Inflammatory macrophage treated with lipopolysaccharide for 4 hours (primary cell): ENCODE measurements at places on chromosomes 12 and 14.

- no peak for DNase-seq
Observed at GRCh38 chr12:6962285-6963015, 8.0 kb downstream of the PHB2 start.

GRCh38 chr12:15808652-15809051 is 19.5 kb upstream of the EPS8 start:
- DNase-seq, result no peak

DNA sequence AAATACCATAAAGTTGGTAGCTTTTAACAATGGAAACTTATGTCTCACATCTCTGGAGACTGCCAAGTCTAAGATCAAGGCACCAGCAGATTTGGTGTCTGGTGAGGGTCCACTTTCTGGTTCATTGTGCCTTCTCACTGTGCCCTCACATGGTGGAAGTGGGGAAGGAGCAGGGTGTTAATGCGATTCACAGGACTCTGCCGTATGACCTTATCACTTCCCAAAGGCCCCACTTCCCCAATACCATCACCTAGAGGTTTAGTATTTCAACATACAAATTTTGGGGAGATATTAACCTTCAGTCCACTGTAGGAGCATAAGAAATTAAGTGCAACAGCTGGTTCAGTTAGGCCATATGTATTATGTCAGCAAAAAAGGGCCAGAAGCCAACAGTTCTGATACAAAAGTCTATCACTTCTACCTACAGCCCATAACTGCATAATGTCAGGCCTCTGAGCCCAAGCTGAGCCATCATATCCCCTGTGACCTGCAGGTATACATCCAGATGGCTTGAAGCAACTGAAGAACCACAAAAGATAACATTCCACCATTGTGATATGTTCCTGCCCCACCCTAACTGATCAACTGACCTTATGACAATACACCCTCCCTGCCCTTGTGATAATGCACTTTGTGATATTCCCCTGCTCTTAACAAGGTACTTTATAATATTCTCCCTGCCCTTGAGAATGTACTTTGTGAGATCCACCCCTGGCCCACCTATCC is 24.7 kb downstream of the DDHD1 start:
- no peak for DNase-seq

- DNase-seq, result no peak
Observed at GRCh38 chr14:22773162-22774010, 6.9 kb downstream of the OXA1L start.

GRCh38 chr14:45089813-45090212 is 5.9 kb downstream of the PRPF39 start:
- peak; percentile 31 for DNase-seq

GRCh38 chr12:109069307-109070271 is 17.2 kb downstream of the USP30 start:
- no peak for DNase-seq

DNA sequence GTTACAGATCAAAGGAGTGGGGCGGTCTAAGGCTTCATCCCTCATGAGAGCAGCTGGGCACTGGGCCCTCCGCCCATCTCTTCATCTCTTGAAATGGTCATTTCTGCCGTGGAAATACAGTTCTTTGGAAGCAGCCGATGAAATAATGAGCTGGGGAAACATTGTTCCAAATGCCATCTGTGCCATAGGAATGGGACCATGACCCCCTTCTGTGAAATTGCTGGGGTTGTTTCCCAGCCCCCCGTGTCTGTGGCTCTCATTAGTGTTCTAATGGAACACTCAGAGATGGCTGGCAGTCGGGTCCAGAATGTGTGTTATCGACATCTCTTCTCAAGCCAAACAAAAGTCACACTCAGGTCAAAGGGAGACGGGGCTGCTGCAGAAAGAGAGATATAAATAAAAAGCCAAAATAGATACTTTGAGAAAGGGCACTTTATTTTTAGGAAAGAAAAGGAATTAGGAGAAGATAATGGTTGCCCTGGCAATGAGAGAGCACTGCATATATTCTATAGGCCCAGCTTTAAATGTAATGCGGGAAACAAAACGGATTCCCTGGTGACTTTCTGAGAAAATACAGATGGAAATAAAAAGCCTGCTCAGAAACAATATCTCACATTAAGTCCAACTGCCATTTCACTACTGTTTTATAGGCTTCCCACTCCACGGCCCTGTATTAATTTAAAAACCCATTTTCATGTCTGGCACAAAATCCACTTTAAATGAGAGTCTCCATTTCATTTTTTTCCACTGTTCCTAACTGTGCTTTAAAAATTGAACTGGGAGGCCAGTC is 107.1 kb downstream of the TTC8 start:
- no peak for DNase-seq

GRCh38 chr12:18939051-18939450 is 190.5 kb upstream of the PLEKHA5 start:
- DNase-seq, result no peak

DNA sequence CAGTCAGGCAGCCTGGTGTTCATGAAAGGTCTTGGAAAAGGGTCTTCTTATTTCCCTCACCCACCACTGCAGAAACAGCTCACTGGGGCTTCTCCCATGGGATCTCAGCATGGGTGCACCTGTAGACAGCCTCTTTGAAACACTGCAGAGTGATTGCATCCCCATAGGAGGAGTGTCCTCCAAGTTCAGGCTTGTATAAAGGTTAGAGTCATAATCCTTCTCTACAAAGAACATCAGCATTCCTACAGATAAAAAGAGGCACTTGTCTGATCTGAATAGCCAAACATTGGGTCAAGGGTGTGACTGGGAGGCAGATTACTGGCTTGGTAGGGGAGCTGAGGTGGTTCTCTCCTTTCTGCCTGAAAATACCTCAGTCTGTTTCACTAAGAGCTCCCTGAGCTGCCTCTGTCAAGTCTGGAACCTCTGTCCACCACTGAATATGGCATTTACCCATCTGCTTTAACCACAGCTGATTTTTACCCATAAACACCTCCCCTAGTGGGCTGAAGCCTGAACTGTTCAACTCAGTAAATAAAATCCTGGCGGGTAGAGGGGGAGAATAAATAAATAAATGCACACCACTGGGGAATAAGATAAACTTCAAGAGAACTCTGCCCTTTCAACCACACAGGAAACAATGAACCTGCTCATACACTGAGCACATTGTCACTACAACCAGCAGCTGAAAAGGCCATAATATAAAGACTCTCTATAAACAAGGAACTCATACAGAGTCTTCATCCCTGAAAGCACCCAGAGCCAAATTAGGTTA is 120.7 kb upstream of the SCAF11 start:
- no peak for DNase-seq

DNA sequence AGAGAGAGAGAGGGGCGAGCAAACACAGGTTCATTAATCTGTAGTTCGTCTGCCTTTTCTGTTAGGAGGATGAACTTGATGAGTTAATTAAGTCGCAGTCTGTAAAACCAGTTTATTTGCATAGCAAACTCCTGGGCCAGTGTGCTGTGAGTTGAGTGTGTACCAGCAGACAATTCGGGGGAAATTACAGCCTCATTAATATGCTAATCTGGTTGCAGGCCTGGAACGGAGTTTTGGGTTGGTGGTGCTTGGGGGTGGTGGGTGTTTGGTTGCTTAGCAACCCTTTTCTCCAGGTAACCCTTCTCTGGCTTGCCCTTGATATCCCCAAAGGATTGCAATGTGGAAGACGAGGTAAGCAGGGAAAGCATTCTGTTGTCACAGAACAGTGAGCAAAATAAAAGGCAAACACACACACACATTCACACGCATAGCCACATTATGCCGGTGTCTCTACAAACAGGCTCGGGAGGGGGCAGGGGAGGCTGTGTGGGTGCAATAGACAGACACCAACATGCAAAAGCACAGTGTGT is 29.2 kb upstream of the LHX5 start:
- DNase-seq, result no peak

GRCh38 chr14:91258011-91258618 is 13.6 kb upstream of the GPR68 start:
- peak; percentile 42 for DNase-seq

DNA sequence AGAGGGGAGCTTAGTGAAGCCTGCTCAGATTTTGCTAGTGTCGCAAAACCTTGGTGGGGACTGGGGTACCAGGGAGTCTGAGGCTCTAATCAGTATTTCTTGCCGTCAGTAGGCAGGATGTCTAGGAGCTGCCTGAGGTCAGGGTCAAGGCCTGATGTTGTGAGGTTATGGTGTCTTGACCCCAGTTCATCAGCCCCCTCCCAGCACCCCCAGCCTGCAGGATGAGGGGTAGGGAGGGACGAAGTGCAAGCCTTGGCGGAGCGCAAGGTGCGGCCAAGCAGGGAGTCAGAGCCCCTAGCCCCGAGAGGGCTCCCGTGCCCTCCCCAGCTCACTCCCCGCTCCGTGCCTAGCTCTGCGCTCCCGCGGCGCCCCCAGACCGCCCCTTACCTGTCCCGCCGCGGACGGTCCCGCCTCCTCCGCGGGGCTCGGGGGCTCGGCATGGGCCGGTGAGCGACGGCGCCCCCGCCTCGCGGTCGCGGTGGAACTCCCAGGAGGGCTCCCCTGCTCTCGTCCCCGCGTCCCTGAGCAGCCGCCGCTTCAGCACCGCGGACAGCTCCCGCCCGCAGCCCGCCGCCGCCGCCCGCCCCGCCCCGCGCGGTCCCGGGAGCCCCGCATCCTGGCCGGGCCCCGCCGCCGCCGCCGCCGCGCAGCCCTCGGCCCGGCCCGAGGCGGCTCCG is 347 bp downstream of the SYNDIG1L start:
- no peak for DNase-seq

DNA sequence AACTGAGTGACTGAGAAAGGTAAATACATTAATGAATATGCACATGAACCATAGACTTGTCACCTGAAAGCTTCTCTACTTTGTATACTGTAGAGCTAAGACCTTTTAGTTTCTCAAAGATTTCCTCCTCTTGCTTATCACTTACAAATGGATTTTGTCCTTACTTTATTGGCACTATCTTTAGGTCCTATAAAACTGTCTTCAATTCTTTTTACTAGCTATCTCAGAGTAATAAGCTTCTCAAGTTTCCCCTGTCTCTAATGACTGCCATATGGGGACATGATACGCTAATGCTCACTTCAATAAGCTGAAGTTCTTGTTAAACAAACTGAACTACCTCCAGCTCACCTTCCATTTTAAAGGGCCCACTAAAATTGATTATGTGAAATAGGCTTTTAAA is 468.2 kb upstream of the CCDC196 start:
- no peak for DNase-seq

DNA sequence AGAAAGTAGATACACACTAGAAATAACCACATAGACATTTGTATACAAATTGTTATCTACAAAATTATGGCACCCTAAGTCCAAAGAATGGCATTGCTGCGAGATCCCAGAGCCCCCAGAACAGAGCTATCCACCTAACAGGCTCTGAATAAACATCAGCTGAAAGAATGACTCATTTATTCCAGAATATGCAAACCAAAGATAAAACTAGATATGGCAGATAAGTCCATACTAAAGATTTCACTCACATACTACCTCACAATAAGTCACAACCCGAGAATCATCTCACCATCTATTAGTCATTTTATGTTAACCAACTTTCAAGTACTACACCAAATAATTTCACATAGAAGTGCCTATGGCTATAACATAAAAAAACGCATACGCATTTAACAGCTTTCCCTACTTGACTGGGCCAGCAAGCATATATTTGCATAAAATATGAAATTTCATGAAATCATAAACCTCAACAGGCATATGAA is 5.6 kb downstream of the CNIH1 start:
- no peak for DNase-seq

- DNase-seq, result no peak
Observed at GRCh38 chr14:30681752-30682355, 59.7 kb downstream of the SCFD1 start.

DNA sequence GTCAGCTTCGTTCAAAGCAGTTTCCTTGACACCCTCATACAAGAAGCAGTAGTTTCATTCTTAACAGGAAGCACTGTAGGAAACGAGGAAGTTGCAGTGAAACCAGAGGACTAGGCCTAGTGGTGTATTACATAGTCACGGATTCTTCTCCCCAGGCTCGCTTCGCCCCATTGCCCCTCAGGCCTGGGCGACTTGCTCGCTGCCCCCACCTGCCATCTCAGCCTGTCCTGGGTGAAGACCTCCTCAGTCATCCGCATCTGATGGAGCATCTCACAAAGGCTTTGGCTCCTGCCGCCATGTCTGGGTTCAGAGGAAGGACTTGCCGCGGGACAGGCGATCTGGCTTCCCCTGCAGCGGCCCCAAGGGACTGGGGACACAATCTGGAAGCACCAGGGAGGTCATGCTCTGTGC is 93.5 kb downstream of the LMNTD1 start:
- DNase-seq, result peak; percentile 72

- peak; percentile 10 for DNase-seq
Observed at GRCh38 chr14:91399868-91400640, 17.6 kb downstream of the CCDC88C start.

DNA sequence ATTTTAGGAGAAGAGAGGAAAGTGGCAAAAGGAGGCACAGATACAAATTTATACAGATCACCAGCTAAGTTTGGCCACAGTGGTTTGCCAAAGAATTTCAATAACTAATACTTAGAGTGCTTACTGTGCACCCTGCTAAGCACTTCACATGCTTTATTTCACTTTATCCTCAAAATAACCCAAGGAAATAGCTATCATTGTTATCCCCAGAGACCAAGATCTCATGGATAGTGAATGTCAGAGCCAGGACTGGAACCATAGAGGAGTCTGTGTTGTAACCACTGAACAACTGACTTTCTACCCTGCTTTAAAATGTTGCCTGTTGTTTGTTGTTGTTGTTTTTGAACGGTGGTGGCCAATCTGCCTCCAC is 1.3 kb upstream of the TCP11L2 start:
- DNase-seq, result no peak

DNA sequence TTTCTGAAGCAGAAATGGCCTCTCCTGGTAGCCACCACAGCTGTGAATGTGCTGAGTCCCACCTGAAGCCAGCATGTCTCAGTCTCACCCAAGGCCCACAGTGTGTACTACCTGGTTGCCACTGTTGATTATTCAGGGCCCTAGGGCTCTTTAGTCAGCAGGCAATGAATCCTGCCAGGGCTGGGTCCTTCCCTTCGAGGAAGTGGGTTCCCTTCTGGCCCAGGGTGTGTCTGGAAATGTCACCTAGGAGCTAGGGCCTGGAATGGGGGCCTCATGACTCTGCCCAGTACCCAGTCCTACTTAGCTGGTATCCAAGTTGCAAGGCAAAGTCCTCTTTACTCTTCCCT is 207.4 kb downstream of the SYNE2 start:
- DNase-seq, result no peak
